Cerebellar nuclear complex (tissue), 1 donor: ENCODE measurements at places on chromosomes 6 and 20.

DNA sequence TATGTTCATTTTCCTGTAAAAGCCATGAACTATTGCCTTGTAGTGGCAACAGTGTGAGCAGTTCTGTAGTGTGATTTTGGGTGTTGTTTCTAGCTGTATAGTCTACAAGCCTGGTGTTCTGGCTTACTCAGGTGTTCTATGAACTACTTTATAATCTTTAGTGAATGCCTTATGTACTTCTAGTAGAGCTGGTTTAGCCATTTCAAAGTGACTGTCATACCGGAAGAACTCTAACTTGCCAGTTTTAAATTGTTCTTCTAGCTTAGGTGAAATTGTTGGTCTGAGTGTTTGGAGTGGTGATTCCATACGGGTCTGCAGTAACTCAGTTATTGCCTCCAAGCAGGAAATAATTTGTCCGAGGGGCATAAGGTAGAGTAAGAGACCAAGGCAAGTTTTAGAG, 150.2 kb upstream of the ZNF184 start:
- DNase-seq: no peak

DNA sequence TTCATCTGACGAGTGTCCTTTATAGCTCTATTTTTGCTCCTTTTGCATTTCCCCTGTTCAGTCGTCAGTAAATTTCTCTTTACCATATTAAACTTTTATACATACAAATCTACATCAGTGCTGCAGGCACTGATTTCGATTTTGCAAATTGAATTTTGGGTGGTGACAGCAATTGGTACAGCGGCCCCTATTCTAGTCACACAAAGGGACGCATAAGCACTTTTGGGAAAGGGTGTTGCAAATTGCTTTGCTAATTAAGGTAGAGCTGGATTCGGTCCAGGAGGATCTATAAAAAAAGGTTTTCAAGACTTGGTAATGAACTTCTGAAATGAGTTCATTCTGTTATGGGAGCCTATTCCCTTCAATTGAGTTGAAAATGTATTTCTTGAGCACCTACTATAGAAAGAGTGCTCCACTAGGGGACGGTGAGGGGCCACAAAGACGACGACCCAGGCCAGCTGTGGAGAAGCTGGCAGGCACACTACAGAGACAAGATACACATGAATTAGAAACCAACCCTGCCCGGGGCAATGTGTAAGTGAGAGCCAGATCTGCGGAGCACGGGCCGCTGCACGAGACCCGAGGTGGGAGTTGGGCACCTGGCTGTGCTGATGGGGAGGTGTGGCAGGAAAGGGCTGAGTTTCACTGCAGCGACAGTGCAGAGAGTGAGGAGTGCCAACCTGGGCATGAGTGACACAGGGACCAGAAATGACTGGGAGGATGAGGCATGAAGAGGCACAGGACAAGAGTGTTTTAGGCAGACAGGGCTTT, 5.4 kb downstream of the UQCC2 start:
- DNase-seq: no peak

DNA sequence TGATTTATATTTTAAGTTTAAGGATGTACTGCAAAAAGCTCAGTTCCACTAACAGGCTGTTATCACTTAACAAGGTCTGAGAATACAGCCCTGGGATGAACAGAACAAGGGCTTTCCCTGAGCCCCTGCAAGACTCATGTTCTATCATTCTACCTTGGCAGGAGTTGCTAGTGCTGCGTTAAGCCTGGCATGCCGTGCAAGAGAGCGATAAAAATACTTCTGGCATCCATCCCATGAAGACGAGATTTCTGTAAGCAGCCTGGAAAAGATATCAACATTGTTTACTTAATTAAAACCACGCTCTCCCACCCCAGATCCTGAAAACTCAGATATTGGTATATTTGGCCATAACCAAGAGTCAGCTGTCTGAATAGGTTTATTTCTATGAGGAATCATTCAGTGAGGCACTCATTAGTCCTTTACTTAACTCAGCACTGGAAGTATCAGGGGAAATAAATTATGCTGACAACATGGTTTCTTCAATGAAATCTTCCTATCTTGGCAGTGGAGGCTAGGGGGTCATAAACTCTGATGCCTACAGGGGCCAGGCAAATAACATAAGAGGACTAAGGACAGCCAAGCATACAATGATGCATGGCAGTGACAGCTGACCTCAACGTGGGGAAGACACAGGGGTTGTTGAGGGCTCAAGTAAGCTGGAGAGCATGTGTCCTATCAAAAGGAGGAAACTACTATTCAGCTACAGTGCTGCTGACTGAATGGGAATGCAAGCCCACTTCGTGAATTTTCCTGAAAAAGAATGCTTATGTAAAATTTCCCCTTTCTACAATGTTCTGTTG, 37.6 kb upstream of the LYRM2 start:
- DNase-seq: no peak

GRCh38 chr20:46951405-46951804, 56.8 kb downstream of the EYA2 start:
- no peak for DNase-seq

DNA sequence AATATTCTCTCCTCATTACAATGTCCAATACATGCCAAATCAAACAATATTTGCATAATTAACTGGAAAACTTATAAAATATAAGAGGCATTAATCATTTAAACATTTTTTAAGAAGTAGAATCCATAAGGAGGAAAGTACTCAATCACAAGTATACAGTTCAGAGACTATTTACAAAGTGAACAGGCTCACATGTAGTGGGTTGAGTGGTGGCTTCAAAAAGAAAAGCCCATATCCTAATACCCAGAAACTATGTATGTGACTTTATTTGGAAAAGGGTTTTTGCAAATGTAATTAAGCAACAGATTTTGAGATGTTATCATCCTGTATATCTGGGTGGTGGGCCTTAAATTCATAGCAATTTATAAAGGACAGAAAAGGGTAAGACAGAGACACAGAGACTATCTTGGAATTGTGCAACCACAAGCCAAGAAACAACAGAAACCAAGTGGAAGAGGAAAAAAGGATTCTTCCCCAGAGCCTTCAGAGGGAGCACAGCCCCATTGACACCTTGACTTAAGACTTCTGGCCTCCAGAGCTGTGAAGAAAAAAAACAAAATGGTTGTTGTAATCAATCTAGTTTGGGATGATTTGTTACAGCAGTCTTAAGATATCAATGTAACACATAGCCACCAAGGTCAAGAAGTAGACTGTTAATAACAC, 32.7 kb upstream of the CRISP1 start:
- no peak for DNase-seq

GRCh38 chr6:79833964-79834284, 113.4 kb downstream of the ELOVL4 start:
- no peak for DNase-seq

- no peak for DNase-seq
Observed at GRCh38 chr6:21840428-21840827, 246.9 kb downstream of the SOX4 start.

DNA sequence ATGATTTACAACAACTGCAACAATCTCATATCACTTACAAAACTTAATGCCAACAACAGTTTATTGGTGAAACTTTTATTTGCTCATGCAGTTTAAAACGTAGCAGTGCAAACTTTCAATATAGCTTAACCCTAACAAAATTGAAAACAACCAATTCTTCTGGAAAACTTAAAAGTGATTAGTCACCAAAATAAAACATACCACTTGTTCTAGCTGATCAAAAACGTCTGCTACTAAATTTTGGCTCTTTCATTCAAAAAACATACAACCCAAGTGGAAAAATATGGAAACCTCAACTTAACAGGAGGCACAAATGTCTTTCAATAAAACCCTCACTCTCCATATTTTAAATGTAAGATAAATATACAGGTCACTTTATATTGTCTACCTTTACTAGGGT, 39.6 kb downstream of the COL12A1 start:
- no peak for DNase-seq

DNA sequence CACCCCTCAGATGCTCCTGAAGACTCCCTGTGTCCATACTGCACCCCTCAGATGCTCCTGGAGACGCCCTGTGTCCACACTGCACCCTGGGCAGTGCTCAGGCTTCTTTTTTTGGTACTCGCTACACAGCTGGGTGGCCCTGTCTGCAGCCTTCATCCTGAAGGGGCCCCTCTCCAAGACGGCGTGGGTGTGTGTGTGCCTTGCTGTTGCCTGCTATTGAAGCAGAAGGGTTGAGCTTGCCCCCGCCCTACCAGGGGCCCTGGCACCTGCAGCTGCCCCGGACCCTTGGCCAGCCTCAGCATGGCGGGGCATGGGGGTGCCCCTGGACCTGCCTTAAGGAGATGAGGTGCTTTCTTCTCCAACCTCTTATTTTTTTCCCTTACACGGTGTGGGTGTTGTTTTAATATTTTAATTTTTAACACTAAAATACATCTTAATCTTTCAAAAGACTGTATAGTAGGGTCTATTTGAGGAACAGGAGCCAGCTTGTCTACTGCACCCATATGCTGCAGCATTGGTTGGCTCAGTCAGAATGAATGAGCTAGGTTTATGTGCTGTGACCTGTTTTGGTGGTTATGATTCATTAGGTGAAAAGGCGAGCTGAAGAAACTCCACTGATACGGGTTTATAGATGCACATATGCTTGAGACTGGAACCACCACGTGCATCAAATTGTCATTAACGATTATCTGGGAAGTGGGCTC, 135.9 kb downstream of the AGPAT4 start:
- DNase-seq: no peak

- no peak for DNase-seq
Observed at GRCh38 chr6:119024111-119024510, 54.4 kb downstream of the FAM184A start.

DNA sequence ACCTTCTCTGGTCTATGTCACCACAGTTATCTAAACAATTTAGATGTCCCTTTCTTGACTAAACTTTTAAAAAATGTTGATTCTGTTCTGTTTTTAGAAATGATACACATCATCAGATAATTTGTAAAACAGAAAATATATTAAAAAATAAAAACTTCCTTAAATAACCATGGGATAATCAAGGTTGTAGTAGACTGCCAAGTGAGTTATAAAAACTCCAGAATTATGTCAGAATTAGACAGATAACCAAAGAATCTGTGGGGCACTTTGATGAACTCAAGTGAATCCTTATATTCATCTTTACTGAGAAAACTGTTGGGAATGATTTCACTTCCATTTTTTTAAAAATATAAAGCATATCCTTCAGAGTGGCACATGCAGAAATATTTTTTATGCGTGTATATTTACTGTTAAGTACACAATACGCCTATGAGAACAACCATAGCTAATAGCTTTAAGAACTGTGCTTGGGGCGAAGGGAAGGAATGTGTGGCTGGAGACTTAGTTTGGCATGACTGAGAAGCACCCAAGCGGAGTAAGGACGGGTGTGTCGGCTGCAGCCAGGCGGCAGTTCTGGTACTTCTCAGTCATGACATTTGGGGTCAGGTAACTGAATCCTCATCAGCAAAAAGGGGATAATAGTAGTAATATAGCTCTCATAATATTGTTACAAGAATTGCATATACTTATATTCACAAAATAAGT, 604.7 kb upstream of the CITED2 start:
- DNase-seq: no peak

GRCh38 chr20:22411627-22412450, 172.5 kb downstream of the FOXA2 start:
- no peak for DNase-seq

- DNase-seq: no peak
Observed at GRCh38 chr20:64106981-64107735, at the start of gene NPBWR2. Gene NPBWR2 (minus strand): TSS chr20:64107565. CDS start chr20:64106831, 734 bp downstream.

DNA sequence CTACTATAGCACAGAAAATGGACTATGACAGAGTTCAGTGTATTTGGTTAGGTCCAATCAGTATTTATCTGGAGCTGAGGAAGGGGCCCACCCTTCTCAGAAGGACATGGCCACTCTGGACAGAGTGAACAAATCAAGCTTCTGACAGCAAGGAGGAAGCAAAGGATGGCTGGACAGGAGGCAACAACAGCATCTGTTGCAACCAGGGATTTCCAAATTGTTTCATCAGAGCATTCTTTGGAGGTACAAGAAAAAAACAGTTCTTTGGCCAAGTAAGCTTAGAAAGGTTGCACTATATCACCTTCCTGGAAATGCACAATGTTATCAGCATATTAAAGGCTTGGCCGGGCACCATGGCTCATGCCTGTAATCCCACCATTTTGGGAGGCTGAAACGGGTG, 118.7 kb upstream of the SLC22A16 start:
- DNase-seq: no peak

GRCh38 chr20:37943033-37943432, 40.1 kb downstream of the VSTM2L start:
- DNase-seq: no peak

DNA sequence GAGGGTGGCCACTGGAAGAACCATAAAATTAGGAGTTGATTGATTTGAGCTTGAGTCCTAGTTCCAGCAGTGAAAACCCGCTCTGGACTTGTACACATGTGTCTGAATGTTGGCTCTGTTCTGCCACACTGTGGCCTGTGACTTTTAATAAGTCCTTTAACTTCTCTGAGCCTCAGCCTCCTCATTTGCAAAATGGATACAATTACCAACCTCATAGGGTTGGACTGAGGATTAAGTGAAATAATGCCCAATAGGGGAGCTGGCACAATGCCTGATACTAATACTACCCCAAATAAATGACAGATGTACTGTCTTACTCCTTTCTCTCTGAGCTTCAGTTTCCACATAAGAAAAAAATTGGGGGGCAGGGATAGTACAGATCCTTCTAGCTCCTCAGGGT, 92.6 kb upstream of the RIPOR2 start:
- no peak for DNase-seq
